ENCODE measurements at places on chromosomes 11 and 22. TPM values are rescaled to one million over a fixed set of nuclear protein-coding genes. Genes with fewer than 3 reads are reported as not detected.

DNA sequence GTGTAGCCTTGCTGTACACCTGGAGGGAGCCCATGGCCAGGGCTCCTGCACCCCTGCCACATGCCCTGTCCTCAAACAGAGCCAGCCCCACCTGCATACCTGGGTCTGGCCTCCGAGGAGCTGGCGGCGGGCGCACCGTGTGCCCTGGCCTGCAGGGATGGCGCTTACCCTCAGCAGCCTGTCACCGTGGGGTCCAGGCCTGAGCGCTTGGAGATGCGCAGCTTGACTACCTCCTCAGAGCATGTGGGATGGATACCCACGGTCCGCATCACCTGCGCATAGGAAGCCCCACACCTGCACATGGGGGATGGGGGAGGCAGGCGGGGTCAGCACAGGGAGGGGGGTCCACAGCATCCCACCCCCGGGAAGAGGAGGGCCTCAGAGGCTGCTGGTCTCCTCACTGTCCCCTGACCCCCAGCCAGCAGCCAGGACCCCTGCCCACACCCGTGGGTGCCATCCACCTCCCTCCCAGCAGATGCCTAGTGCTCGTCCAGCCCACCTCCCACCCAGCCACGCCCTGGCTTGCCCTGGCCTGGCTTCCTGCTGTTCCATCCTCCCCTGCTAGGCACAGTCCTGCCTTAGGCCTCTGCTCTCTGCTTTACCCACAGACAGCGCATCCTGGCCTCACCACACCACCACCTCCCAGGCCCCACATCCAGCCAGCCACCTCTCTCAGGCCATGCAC, 22.4 kb upstream of the GNB1L start:
- peak; percentile 44 for DNase-seq

GRCh38 chr11:118619444-118620197, 12.2 kb downstream of the PHLDB1 start:
- no peak for DNase-seq

DNA sequence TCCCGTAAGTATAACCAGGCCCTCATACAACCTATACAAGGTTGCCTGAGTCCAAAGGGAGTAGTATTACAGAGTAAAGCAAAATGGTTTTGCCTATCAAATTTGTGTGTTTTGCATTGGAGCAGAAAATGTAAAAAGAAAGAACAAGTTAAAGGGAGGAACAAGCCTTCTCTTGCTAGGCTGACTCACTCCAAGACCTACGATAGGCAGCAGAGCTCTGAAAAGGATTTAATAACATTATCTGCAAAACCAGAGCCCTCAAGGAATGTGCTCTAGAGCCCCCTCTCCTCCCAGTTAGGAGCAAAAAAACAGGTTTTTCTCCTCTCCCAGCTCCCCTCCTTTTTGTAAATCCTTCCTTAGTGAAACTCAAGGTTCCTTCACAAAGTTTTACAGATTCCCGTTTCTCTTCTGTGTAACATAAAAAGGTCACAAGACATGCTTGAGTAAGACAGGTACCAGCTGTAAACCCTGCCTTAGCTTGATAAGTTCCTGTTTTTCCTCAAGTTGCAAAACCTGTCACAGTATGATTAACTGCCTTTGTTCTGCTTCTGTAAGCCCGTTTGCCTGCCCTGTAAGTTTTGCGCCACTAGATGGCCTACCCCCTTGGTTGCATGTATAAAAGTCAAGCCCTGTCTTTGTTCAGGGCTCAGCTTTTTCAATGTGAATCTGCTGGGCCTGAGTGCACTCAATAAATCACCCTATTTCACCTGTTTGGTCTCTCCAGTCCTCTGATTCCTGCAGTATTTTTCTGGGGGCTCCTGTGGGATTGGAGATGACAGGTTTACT, 498.2 kb downstream of the KCNA4 start:
- DNase-seq = no peak

The A4GALT gene
- total RNA-seq = not detected

GRCh38 chr22:36756031-36756430, 19.9 kb downstream of the IFT27 start:
- peak; percentile 44 for DNase-seq

DNA sequence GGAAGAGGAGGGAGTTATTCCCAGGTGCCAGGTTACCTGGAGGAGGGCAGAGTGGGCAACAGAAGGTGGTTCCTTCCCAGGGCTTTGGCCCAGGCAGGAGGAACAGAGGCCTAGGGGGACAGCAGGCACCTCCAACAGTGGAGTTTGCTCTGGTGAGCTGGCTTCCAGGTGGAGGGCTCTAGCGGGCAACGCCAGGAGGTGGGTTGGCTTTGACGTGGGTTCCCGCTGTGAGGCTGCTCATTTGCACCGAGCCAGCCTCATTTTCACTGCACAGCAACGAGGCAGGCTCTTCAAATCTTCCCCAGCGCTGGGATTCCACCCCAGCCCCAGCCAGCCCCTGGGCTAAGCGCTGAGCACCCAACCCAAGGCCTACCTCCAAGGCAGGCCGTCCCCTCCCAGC, 8.1 kb downstream of the IGSF9B start:
- DNase-seq = no peak

The C11orf16 gene
- not detected for total RNA-seq

- DNase-seq = no peak
Measured at GRCh38 chr11:19952116-19952605, 208.1 kb downstream of the DBX1 start.

- DNase-seq = no peak
Measured at GRCh38 chr11:29017941-29018340, 909.8 kb downstream of the METTL15 start.

DNA sequence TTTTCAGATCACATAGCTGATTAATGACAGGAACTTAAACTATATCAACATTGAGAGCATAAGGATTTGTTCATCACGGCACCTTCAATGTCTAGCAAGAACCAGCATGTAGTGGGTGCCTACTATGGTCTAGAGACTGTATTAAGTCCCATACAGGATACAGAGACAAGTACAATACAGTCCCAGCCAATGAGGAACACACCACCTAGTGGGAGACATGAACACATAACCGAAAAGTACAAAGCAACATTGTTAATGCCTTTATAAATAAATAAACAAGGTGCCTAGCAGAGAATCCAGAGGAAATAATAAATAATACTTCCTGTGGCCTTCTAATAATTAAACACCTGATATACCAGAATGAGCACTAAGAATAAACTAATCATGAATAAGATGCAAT, 87.7 kb upstream of the OPCML start:
- DNase-seq = no peak

The TSPAN18 gene
- 0.64 TPM for total RNA-seq

DNA sequence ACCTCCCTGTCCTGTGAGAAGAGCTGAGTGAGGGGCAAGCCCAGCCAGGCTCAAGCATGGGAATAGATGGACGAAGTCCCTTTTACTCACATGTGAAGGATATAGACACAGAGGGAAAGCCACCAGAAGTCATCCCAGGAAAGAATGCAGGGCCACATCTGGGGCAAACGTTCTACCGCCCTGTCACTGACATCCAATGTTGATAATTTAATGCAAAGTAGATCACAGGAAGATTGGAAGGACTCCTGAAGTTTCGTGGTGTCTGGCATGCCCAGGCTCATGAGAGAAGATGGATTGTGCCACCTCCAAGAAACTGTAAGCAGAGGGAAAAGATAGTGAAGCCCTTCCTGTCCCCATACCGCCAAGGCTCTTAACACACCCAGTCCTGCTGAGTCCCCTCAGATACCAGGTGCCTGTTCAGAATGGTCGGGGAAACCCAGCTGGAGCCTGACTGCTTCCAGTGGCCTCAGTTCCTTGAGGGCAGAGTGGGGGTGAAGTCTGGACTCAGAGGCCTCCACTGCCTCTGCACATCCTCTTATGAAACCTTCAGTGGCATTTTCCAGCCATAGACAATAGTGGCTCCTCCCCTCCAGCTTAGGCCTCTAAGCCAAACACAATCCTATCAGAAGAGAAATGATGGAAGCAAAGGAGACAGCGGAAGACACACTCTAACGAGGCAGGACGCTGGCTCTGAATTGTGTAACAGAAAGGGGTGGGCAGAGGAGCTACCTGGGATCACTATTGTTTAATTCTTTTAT, 7.5 kb upstream of the STK33 start:
- DNase-seq = no peak

DNA sequence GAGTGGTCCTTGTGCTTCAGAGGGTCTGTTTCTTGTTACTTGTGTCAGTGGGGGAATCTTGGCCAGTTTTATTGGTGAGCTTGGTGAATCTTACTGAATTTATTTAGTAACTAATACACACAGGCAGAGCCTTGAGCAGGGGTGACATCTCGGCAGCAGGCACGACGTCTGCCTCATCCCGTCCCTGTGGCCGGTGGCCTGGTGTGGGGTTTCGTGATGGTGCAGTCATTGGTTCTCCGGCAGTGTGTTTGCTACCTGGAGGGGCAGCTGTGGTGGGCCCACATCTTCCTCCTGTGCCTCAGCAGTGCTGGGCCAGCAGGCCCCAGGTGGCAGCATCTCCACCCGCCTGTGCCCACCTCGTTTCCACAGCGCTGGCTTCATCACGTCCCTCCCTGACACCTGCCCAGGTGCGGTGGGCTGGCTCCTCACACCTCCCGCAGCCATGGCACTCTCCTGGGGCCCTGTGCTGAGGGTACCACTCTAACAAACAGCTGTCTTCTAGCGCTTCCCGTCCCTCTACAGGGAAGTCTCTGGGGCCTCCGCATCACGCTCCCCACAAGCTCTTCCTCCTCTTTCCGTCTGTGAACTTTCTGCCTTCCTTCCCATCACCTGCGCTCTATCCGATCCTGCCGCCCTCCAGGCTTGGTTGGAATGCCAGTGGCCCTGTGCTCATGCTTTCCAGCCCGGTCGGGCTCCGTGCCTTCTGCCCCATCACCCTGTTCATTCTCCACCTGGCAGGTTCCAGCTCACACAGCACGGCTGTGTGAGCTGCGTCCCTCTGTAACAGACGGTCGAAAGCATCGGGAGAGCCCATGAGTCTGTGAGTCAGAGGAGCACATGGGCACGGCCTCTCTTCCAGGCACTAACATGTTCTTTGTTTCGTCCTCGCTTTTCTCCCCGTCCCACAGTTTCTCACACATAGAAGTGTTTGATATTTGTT, 203.4 kb downstream of the TBC1D22A start:
- DNase-seq = no peak

The VWA5A gene
- total RNA-seq = 12.5 TPM

DNA sequence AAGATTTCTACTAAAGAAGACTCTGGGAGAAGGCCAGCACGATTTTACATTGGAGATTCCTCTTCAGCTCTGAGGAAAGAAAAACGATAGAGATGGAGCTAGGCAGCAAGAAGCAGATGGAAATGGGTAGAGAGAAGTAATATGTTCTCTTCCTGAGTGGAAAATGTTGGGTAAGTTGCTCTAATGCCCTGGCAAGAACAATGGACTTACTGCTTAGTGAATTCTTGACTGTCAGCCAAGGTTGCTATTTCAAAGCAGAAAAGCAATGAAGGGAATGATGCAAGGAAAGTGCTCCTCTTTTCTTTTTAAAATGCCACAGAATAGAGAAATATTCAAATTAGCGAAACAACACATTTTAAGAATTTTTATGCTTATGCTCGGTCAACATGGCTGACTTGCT, 38.4 kb upstream of the CWF19L2 start:
- DNase-seq = no peak

DNA sequence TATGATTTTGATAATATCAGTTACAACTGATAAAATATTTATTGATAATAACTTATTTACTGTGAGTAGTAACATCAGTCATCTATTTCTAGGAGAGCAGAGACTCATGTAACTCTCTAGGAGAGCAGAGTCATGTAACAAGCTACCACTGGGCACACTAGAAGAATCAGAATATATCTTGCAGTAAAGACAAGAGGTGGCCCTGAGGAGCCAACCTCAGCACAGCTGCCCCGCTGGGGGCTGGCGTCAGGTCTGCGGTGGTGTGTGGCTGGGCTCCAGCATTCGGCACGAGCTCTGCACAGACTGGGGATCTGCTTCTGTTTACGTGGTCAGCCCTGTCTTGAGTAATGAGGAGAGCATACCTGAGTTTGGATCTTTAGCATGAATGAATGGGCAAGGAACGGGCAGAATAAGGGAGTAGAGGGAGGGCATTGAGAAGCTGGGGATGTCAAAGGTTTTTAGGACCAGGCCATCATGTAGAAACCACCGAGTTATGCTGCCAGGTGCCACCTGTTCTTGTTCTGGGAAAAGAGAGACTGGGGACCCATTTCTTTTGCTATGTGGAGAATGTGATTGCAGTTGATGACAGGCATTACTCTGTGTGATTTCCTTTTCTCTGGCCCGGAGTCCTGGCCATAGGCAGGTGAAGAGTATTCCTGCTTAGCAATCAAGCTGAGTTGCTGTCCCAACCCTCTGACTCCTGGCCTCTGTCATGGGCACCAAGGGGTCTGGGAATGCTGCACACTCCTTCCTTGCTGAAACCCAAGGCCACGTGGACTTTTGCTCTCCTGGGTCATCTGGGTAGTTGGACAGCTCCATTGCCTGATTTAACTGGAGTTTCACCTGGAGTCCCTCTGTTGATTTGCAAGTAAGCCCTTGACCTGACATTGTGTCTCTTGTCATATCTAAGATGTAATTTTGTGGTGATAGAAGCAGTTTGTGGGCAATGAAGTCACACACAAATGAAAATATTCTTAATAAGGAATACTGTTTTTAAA, 50.9 kb upstream of the HEPHL1 start:
- DNase-seq = no peak

The GLB1L3 gene
- not detected for total RNA-seq

DNA sequence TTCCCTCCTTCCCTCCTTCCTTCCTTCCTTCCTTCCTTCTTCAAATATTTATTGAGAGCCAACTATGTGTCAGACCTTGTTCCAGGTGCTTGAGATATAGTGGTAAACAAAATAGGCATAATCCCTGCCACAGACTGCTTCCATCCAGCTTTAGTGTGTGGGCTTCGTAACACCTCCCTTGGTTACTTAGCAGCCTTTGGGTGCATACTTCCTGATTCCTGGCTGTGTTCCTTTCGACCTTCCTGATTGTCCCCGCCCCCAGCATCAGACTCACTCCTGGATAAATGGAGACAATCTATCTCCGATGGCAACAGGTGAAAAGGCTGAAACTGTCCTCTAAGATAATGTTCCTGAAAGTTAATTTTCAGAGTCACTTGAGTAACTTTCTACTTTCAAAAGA, 13.5 kb downstream of the CCDC81 start:
- DNase-seq = no peak

The STK33 gene
- 0.74 TPM for total RNA-seq

The POU2AF2 gene
- not detected for total RNA-seq

- no peak for DNase-seq
Measured at GRCh38 chr22:20399866-20400605, 6.1 kb downstream of the ZNF74 start.

GRCh38 chr11:7540830-7541555, 27.2 kb downstream of the PPFIBP2 start:
- DNase-seq = no peak

The SLC6A5 gene
- total RNA-seq = not detected

DNA sequence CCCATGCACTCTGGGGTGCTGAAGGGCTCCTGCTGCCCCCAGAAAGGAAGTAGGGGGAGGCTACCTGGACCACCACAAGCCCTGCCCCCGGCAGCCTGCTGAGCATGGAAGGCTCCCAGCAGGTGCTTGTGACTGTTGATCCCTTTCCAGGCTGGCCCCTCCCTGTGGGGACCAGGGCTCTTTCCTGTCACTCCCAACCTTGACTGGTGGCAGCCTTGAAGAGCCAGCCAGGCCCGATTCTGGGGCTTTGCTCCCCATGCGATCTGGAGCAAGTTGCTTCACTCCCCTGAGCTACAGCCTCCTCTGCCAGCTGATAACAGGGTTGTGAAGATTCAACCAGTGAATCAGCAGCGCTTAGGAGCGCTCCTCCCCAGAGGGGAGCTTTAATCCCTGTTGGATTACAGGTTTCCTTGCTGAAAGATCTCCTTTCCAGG, 4.6 kb upstream of the CST6 start:
- DNase-seq = no peak

All from natural killer cell treated with Interleukin-12 subunit alpha and Interleukin-12 subunit beta and Interleukin-15 and Interleukin-18, amount 100 ng/mL, for 72 hours (primary cell).